ENCODE measurements at places on chromosomes 6 and 20. TPM values are rescaled to one million over a fixed set of nuclear protein-coding genes. Genes with fewer than 3 reads are reported as not detected.

GRCh38 chr20:63176034-63176426 lies 39.9 kb downstream of the YTHDF1 start:
- H3K4me3 ChIP-seq = no peak overlapping the region
- H3K27ac ChIP-seq = no peak overlapping the region
- H3K27me3 ChIP-seq = peaks cover 59% of the 10 kb centered on the region
- no peaks in the 10 kb centered on the region for H3K36me3 ChIP-seq
- H3K4me1 ChIP-seq = no peaks in the 10 kb centered on the region

PPP1R14C gene
- 20.1 TPM for total RNA-seq

PROKR2 gene
- not detected for total RNA-seq

- DNase-seq = peak; percentile 44
- no peaks in the 10 kb centered on the region for H3K36me3 ChIP-seq
- no peak overlapping the region for H3K4me3 ChIP-seq
- no peaks in the 10 kb centered on the region for H3K4me1 ChIP-seq
- no peak overlapping the region for H3K27ac ChIP-seq
Observed at GRCh38 chr6:118724211-118724610, 72.8 kb upstream of the CEP85L start.

GRCh38 chr20:1381753-1382591 lies 10.9 kb downstream of the FKBP1A start:
- H3K4me3 ChIP-seq = no peak overlapping the region
- H3K36me3 ChIP-seq = peaks cover 6% of the 10 kb centered on the region
- no peak for DNase-seq
- H3K27me3 ChIP-seq = no peaks in the 10 kb centered on the region

All from lung (tissue), 17 donors.